ENCODE measurements at places on chromosomes 7 and 10.

- DNase-seq: no peak
Observed at GRCh38 chr7:24721481-24722001, 35.7 kb downstream of the GSDME start.

- peak; percentile 43 for DNase-seq
Observed at GRCh38 chr7:117950601-117951260, 77.5 kb upstream of the CTTNBP2 start.

DNA sequence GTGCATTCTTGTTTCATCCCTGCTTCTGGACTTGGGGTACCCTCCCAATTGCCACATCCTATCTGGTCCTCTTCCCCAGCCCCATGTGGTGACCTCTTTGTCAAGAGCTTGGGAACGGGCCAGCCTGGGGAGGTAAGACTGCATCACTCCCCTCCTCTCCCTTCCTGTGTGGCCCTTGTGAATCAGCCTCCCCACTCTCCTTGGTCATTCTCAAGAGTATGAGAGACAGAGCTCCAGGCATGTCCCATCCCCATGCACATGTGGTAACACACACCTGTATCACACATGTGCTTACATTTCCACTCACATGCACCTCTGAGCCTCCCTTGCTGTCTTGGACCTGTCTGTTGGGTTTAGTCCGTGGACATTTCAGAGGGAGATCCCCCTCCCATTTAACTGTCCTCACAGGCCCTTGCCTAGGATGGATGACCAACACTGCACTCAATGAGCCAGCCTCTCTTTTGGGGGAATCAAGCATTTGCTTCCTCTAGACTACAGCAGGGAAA is 2.6 kb downstream of the MRPL43 start:
- DNase-seq: no peak

GRCh38 chr7:107999779-108000560 is 3.0 kb downstream of the LAMB1 start:
- DNase-seq: no peak

DNA sequence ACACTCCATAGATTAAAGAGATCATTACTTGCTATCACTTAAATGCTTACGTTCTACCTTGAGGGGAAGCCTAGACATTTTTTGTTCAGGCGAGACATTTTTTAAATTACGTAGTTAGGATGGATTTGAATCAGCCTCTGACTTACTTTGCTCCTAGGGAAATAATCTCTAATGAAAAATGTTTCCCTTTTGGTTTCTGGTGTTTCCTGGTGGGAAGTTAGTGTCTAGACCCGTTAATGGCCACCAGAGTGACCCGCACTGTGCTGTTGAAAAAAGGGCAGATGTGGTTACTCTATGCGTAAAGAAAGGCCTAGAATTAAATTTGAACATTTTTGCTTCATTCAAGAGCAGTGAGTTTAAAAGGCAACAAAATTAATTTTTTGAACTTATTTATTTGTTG is 3.8 kb downstream of the ZNF365 start:
- no peak for DNase-seq

Measured in mucosa of descending colon (tissue), 3 donors.